Naive thymus-derived CD4-positive, alpha-beta T cell (primary cell): ENCODE measurements at places on chromosomes 7 and 10. TPM values are rescaled to one million over a fixed set of nuclear protein-coding genes. Genes with fewer than 3 reads are reported as not detected.
A peak's percentile ranks its signal among the peaks of the same experiment; 100 is the strongest.

DNA sequence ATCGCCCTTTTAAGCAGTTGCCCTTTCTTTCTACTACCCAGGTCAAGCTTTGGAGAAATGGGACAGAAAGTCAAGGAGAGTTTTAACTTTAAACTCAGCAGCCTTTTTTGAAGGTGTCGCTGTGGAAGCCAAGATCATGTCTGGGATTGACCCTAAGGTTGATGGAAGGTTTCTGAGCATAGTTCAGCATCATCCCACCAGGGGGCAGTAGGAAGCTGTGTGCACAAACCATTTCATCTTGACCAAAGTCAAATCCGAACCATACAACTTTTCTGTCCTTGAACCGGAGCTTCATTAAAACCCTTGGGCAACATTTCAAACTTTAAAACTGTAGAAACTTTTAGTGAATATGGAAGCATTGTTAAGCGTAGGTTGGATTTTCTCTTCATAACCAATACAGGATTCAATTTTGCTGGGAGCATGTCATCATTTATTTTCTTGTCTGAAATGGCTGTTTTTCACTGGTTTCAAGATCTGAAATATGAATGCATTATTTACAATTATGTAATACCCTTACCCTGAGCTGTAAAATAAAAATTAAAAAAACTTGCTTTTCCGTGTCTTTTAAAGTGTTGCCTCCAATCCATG lies 214.4 kb upstream of the KIAA1217 start:
- H3K27ac ChIP-seq, result no peak overlapping the region
- no peaks in the 10 kb centered on the region for H3K27me3 ChIP-seq
- H3K4me3 ChIP-seq, result no peak overlapping the region

- H3K27ac ChIP-seq, result no peak overlapping the region
- H3K4me1 ChIP-seq, result no peaks in the 10 kb centered on the region
- no peak for DNase-seq
Measured at GRCh38 chr10:112966194-112966855, 16.3 kb downstream of the TCF7L2 start.

The FGFBP3 gene
- total RNA-seq, result 2.1 TPM

GRCh38 chr10:3745521-3745920 lies 39.5 kb downstream of the KLF6 start:
- no peak for DNase-seq
- no peak overlapping the region for H3K4me3 ChIP-seq
- peaks cover 4% of the 10 kb centered on the region for H3K4me1 ChIP-seq
- H3K27ac ChIP-seq, result no peak overlapping the region

DNA sequence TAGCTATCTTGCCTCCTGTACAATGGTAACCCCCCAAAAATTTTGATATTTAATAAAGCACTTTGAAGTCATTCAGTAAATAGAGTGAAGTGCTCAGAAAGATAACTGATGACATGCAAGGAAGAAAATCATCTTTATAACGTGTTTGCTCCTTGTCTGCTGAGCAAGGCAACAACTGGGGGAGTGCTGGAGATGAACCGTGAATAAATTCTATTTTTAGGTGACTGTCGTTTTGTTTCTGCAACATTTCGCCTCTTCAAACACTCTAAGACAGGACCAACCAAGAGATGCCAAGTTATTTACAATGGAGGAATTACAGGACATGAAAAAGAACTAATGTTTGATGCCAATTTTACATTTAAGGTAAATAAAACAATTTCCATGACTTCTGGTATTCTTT lies 9.4 kb downstream of the AS3MT start:
- H3K36me3 ChIP-seq, result no peaks in the 10 kb centered on the region
- DNase-seq, result no peak
- H3K4me3 ChIP-seq, result no peak overlapping the region

The TUBB8 gene
- total RNA-seq, result not detected

DNA sequence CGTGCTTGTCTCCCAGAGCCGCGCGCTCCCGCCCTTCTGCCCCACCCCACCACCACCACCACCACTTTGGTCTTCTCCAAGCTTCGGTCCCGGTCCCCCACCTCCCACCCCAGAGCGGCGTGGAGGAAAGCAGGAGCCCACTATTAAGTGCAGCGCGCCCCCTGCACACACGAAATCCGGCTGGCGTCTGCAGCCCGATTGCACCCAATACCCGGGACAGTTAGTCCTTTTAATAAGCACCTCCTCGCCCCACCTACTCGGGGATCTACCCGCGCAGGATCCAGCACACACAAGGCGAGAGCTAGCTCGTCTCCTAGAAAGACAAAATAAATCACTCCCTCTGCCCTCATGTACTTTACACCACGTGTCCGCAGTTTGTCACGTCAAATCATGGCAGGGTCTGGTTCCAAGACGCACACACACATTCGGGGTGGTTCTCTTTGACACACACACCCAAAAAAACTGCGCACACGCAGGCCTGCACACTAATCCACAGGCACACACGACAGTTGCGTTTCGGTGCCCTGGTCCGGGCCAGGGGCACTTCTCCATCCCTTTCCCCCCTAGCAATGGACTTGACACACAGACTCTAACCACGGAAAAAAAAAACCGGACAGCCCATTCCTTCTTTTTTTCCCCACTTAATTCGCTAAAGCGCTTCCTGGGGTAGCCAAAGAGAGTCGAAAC lies 1.6 kb downstream of the SFMBT2 start:
- peak overlapping the region; percentile 76 for H3K27ac ChIP-seq
- DNase-seq, result peak; percentile 18
- peak overlapping the region; percentile 92 for H3K4me3 ChIP-seq
- H3K4me1 ChIP-seq, result peaks cover 31% of the 10 kb centered on the region
- H3K36me3 ChIP-seq, result no peaks in the 10 kb centered on the region

DNA sequence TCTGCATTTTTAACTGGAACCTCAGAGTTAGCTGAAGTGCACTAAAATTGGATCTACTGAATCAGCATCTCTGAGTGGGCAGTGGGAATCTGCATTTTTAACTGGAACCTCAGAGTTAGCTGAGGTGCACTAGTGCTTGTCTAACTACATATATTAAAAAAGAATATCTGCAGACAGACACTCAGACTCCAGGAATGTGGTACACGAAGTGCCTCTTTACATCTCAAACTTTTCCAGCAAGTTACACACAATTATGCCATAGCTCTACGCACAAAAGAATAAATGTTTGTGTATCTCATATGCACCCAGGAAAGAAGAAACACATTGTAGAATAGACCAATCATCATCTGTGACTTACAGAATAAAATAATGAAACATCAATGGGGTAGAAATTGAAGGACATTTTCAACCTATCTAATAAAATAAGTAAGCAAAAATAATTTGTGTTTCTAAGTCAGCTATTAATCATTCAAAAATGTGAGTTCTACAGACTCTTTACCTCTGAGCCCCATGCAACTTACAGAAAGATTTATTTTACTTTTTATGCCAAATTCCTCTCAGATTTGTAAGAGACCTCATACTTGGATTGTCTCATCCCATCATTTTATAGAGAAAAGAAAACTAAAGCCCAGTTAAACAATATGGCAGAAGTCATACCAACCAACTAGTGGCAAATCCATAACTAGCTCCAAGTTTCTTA lies 28.3 kb downstream of the PPP1R3A start:
- no peak for DNase-seq
- H3K4me1 ChIP-seq, result no peaks in the 10 kb centered on the region
- H3K36me3 ChIP-seq, result no peaks in the 10 kb centered on the region
- no peak overlapping the region for H3K4me3 ChIP-seq

DNA sequence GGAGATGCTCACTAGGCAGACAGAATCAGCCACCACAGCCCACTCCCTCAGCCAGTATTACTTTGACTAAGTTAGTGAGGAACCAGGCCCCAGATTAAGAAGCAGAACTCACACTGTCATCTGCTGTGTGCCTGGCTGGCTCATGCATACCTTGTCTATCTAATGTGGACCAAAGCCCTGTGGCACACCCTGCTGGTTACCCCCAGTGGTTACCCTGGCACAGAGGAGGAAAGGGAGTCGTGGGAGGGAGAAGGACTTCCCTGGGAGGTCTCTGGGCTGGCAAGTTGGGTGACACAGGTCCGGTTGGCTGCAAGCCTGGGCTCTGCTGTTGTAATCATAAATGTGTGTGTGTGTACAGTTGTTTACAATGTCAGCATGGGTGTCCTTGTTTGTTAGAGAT lies 7.5 kb upstream of the SH2D4B start:
- peaks cover 74% of the 10 kb centered on the region for H3K4me1 ChIP-seq
- no peak overlapping the region for H3K4me3 ChIP-seq
- H3K27me3 ChIP-seq, result no peaks in the 10 kb centered on the region

- no peaks in the 10 kb centered on the region for H3K27me3 ChIP-seq
- H3K4me1 ChIP-seq, result no peaks in the 10 kb centered on the region
Measured at GRCh38 chr10:95791425-95791979, 35.5 kb downstream of the ENTPD1 start.

DNA sequence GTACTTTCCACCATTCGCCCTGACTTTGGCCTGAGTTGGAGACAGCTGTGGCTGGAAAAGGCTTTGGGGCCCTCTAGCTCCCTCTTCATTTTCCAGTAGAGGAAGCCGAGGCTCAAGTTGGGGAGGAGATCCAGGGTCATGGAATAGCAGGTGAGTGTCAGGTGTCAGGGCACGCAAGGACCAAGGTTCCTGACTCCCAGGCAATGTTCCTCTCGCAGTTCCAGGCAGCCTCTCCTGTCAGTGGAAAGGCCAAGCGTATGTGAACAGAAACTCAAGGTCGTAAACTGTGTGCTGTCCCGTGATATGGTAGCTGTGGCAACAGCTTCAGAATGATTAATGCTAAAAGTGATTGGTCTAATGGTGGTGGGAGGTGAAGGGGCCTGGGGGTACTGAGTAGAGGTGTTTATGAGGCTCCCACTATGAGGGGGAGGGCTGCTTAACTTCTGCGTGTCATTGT lies 13.2 kb downstream of the ADAMTS14 start:
- H3K36me3 ChIP-seq, result no peaks in the 10 kb centered on the region
- H3K27ac ChIP-seq, result no peak overlapping the region
- no peak for DNase-seq
- no peaks in the 10 kb centered on the region for H3K4me1 ChIP-seq
- no peak overlapping the region for H3K4me3 ChIP-seq
- H3K27me3 ChIP-seq, result no peaks in the 10 kb centered on the region

The ICA1 gene
- 3.6 TPM for total RNA-seq

The SPDYE5 gene
- total RNA-seq, result 0.57 TPM

DNA sequence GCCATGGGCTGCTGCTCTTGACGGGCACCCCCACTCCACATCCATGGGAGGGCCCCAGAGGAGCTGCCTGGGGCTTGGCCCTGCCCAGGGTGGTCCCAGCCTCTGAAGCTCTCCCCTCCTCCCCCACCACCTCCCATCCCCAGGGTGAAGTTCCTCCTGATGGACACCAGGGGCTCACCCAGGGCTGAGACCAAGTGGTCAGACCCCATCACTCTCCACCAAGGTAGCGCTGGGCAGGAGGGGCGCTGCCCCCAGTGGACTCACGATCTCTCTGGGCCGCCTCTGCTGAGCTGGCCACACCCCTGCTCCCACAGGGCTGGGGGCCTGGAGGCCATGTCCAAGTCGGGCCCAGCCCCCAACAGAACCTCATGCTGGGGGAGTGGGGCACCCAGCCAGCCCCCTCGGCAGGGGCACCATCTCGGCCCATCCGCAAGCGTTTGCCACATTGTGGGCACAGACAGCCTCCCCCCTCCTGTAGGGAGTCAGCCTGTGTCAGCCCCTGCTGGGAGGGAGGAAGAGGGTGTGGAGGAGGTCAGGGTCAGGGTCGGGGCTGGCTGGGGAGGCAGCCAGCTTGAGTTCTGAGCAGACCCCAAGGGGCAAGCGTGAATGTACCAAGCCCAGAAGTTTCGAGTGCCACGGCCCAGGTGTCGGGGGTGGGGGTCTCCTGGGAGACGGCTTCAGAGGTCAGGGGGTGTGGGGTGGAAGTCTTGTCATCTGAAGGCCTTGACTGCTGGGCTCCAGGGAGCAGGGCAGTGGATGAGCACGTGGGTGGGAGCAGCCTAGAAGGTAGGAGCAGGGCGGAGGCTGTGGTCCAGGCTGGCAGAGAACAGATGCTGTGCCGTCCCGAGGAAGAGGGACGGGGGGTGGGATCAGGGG lies 2.8 kb downstream of the UPK3B start:
- H3K27ac ChIP-seq, result no peak overlapping the region
- DNase-seq, result no peak
- no peaks in the 10 kb centered on the region for H3K36me3 ChIP-seq
- no peaks in the 10 kb centered on the region for H3K4me1 ChIP-seq
- no peaks in the 10 kb centered on the region for H3K27me3 ChIP-seq
- H3K4me3 ChIP-seq, result no peak overlapping the region

DNA sequence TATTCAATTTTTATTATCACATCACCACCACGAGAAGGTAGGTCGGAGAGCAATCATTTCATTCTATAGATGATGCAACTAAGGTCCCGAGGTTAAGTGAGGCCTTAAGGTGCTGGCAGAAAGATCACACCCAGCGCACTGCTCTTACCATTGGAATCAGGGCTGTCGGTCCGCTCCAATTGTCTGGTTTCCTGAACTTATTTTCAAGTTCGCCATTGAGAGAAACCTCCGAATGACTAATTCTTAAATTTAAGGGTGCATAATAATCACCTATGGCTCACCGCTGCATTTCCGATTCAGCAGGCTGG lies 625 bp upstream of the GSTO2 start:
- peaks cover 23% of the 10 kb centered on the region for H3K4me1 ChIP-seq
- DNase-seq, result no peak
- no peaks in the 10 kb centered on the region for H3K36me3 ChIP-seq
- peak overlapping the region; percentile 77 for H3K4me3 ChIP-seq
- peak overlapping the region; percentile 93 for H3K27ac ChIP-seq

The FAM13C gene
- not detected for total RNA-seq

The ZNF239 gene
- 1.7 TPM for total RNA-seq

The C10orf67 gene
- total RNA-seq, result not detected

- DNase-seq, result no peak
- no peak overlapping the region for H3K4me3 ChIP-seq
- no peak overlapping the region for H3K27ac ChIP-seq
- no peaks in the 10 kb centered on the region for H3K36me3 ChIP-seq
Measured at GRCh38 chr7:28484606-28484935, 72.3 kb downstream of the CREB5 start.

The MINPP1 gene
- 9.3 and 9.6 TPM in 2 replicates for total RNA-seq

GRCh38 chr10:28951484-28951883 lies 274.2 kb downstream of the BAMBI start:
- H3K4me1 ChIP-seq, result no peaks in the 10 kb centered on the region
- no peaks in the 10 kb centered on the region for H3K27me3 ChIP-seq
- no peak overlapping the region for H3K4me3 ChIP-seq
- H3K27ac ChIP-seq, result no peak overlapping the region
- H3K36me3 ChIP-seq, result no peaks in the 10 kb centered on the region

The HMX2 gene
- not detected for total RNA-seq

DNA sequence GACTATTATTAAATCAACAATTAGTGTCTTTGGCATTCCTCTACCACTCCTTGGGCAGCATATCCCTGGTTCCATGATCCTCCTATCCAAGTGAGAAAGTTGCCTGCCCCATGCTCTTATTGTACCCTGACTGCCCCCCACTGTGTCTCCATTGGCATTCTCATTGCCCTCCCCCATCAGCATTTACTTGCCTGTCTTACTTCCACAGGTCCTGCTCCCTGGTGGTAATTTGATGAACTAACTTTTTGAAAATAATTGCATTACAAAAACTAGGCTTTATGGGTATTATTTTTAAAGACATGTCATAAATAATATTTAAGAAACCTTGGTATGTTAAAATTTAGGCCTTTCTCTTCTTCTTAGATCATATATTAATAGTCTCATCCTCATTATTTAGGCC lies 346.4 kb downstream of the PCLO start:
- no peak overlapping the region for H3K4me3 ChIP-seq
- H3K27ac ChIP-seq, result no peak overlapping the region
- no peak for DNase-seq
- H3K27me3 ChIP-seq, result no peaks in the 10 kb centered on the region
- no peaks in the 10 kb centered on the region for H3K4me1 ChIP-seq

The COL1A2 gene
- total RNA-seq, result not detected

- no peak overlapping the region for H3K4me3 ChIP-seq
- no peak for DNase-seq
- no peaks in the 10 kb centered on the region for H3K4me1 ChIP-seq
- H3K27me3 ChIP-seq, result no peaks in the 10 kb centered on the region
Measured at GRCh38 chr7:30102281-30102680, 32.5 kb upstream of the MTURN start.

The HOXA9 gene
- total RNA-seq, result not detected in 2 replicates
